ENCODE measurements at places on chromosomes 4 and X.

DNA sequence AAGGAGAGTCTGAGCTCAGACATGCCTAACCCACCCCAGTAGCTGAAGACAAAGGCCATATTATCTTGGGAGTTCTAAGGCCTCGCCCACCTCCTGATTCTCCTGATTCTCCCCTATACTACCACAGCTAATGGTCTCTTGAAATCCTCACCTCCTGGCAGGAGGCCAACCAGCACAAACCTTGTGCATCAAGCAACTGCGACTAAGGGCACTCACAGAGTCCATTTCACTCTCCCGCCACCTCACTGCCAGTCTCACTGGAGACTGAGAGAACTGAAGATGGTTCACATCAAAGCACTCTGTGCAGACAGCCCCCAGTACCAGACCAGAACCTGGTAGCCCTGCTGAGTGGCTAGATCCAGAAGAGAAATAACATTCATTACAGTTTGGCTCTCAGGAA is 102.1 kb upstream of the KLF8 start:
- no peak for DNase-seq

- no peak for DNase-seq
Measured at GRCh38 chr4:174554231-174554728, 32.0 kb upstream of the HPGD start.

DNA sequence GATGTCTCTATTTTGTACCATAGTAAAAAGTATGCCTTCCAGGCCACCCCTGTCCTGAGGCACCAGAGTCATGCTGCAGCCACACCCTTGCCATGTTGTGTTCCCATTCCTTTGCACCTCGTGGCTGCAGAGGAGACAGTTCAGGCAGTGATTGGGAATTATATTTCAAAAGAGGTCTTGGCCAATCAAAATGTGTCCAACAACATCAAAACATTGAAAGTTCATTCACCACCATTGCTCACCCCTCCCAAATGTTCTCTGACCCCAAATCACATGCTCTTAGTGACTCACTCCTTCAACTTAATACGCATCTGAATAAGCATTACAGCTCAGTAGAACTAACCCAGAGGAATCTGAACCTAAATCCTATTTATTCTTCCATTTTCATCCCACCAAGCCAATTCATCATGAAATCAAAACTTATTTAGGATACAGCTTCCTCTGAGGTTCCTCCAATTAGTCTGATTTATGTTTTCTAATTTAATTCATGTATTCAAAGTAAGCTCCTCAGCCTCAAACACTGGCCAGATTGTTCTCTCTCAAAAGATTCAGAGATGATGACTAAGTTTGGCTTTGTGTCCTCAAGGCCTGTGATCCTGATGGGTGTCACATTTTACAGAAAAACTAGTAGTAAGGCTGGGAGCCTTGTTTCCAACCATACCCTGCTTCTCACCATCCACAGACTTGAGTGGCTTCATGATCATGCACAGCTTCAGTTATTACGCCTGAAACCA is 323.2 kb upstream of the INTU start:
- DNase-seq = no peak

DNA sequence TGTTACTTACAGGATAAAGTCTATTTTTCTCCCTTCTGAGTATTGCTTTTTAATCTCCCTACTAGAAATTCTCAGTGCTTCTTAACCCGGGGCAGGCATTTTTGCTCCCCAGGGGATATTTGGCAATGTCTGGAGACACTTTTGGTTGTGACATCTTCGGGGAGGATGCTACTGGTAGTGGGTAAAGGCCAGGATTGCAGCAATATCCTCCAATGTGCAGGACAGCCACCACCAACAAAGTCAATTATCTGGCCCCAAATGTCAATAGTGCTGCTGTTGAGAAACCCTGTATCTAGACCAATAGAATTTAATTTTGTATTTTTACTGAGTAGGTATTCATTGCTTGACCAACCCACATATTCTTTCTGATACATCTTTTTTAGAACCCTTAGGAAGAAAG is 669.5 kb upstream of the MAGEB2 start:
- no peak for DNase-seq

DNA sequence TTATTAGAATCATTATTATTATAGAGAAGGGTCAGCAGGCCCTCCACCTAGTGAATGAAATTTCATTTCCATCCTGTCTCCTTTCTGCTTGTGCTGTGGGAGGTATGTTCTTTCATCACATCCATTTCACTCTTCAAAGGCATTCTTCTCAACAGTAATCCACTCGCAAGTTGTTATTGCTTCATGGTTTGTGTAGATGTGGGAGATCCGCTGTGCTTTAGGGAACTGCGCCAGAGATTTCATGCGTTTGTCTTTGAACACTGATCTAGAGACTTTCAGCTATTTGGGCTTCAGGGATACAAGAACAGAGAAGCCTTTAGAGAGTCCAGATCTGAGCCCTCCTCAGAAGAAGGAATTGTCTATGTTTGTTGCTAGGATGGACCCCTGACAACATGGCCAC is 53.5 kb upstream of the PUDP start:
- no peak for DNase-seq

DNA sequence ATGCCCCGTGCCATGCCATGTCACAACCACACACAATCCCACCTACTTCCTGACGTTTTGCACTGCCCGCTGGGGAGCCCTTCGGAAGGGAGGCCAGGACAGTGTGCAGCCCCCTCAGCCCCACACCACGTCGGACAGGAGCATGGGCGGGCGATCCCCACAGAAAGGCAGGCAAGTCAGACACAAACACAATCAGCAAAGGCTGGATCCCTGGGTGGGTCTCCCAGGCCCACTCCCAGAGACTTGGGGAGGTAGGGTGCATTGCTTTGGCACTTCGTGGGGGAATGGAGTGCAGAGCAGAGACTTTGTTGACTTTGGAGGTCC is 14.1 kb downstream of the LETM1 start:
- DNase-seq = no peak

- no peak for DNase-seq
Measured at GRCh38 chr4:168930413-168931196, 79.5 kb downstream of the CBR4 start.

GRCh38 chrX:95903490-95903889 is 781.2 kb upstream of the DIAPH2 start:
- DNase-seq = no peak

DNA sequence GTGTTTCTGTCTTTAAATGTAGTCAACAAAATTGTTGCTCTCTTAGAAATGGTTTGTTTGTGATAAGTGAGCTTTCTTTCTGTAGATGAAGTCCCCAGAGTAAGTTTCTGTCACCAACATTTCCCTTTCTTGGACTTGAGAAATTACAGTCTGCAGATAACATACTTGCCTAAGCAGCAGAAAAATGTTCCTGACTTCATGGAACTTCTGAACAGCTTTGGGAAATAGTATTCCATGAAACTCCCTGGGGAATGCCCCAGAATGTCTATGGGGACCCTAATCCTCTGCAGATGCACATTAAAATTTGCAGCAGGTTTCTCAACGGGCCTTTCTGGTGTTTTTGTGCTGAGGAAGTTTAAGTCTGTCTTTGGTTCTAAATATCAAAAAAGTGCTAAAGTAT is 38.6 kb upstream of the NEIL3 start:
- DNase-seq = no peak

GRCh38 chr4:129138810-129139496 is 43.0 kb downstream of the C4orf33 start:
- DNase-seq = no peak

GRCh38 chrX:140744085-140744484 is 34.5 kb downstream of the LINC00632 start:
- no peak for DNase-seq

DNA sequence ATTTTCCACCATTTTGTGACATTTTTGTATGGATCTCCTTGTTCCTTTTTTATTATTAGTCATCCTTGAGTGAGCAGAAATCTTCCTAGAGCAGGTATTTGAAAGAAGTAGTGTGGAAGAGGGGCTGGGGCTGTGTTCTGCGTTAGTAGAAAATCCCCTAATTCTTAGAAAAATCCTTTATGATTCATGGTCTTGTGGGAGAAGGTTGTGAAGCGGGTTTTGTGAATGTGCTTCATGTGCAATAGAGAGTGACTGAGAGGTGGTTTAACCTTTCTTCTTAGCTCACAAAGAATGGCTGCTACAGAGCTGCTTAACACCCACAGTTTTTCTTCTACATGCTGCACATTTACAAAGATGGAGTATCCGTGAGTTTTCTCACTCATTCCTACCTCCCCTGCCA is 220.5 kb downstream of the IDS start:
- no peak for DNase-seq

- DNase-seq = no peak
Measured at GRCh38 chr4:8153441-8153840, 5.2 kb downstream of the ABLIM2 start.

DNA sequence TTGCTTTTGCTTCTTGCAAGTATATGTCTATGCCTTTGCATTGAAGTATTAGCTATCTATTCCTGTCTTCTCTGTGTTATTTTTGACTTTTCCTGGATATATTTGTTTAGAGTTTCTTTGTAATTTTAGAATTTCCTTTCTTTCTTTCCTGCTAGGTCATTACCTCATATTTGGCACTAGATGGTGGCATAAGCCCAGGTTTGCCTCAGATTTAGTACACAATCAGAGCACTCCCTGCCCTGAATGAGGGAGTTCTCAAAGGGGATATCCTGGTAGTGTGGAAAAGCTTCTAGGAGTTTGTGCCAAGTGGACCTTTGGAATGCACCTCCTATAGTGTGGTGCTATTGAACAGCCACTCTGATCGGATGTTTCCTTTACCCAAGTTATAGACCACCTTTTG is 181.6 kb downstream of the UGT8 start:
- no peak for DNase-seq

- DNase-seq = no peak
Measured at GRCh38 chr4:154622598-154622997, 10.1 kb upstream of the FGG start.
